ENCODE measurements at places on chromosomes 3 and 15.
A peak's percentile ranks its signal among the peaks of the same experiment; 100 is the strongest.

DNA sequence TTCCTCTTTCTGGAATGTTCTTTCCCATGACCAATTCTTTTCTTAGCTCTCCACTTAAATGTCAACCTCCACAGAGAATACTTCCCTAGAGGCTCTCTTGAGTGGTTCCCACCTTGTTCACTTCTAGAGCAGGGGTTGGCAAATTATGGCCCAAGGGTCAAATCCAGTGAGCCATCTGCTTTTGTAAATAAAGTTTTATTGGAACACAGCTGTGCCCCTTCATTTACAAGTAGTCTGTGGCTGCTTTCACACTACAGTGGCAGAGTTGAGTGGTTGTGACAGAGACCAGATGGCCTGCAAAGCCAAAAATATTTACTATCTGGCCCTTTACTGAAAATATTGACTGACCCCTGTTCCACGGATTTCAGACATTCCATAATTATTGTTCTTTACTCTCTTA lies 166.2 kb downstream of the WNT5A start:
- DNase-seq = no peak

DNA sequence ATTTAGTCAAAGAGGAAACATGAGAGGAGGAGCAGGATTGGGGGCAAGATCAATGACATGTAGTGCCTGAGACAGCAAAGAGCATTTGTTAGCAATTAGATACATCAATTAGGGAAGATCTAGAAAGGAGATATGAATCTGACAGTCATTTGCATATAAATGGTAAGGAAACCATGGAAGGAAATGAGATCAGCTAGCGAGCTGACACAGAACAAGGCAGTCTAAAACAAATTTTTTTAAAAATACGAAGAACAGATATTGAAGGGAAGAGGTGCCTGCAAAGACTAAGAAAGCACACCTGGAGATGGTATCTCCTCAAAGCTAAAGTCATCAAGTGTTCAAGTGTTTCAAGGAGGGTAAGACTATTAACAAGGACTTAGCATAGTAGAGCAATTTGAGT lies 4.6 kb downstream of the EPM2AIP1 start:
- peak; percentile 61 for DNase-seq

DNA sequence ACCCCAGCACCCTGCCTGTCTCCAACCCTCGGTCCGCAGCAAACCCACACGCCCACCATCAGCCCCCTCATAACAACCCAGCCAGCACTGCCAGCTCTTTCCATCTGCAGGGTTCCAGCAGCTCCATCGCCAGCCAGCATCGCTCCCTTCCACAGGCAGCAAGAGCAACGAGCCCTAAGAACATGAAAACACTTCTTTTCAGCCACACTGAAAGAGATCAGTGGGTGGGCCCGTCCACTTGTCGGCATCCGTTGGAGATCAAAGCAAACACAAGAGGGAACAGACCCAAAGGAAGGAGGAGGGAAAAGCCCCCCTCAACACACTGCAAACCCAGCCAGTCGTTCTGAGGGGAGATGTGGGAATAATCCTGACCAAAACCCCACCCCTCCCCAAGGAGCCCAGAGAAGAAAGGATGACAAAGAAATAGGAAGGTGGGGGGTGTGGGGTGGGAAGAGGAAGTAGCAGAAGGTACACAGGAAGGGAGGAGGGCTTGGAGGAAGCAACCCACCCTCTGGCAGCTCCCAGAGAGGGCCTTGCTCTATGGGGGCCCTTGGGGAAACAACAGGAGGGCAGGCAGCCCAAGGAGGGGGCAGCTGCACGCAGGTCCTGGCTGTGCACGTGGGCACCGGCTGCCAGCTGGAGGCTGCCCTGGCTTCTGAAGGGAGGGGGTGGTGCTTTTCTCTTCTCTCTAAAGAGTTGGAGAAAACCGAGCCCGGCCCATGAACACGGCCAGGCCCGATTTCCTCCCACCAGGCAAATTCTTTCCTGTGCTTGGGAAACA lies 473.6 kb upstream of the PROK2 start:
- no peak for DNase-seq

- no peak for DNase-seq
Observed at GRCh38 chr3:129611812-129612533, 5.5 kb upstream of the PLXND1 start.

GRCh38 chr3:3853544-3853943 lies 54.3 kb downstream of the LRRN1 start:
- no peak for DNase-seq
